MM.1S (cell line): ENCODE measurements at places on chromosomes 4 and X.

DNA sequence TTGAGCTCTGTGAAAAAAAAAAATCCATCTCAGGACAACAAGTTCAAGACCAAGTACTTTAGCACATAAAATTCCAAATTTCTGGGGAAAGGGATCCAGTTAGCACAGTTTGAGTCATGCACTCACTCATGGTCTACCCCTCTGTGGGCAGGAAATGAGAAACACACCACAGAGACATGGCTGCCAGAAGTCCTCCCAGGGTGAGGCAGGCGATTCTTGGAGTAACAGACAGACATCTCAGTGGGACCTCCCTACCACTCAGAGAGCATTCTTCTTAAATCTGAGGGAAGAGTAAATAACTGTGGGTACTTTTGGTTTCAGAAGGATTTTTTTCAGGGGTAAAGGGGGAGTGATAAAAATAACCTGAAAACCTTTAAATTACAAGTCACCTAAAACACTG is 14.1 kb downstream of the CXCL1 start:
- DNase-seq: peak; percentile 82

DNA sequence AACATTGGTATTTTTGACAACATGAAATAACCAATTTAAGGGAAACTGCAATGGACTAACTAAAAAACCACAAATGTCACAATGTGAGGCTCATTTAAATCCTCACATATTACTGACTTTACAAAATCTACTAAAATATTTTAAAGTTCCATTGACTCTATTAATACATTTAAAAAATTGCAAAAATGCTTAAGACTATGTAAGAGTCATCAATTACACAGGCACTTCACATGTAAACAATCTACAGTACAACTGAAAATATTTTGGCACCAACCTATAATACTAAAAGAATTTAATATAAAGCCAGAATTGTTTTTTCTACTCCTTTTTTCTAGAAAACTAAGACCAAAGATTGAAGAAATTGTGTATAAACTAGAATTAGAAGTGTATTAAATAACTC is 76.8 kb upstream of the RBMXL3 start:
- no peak for DNase-seq

GRCh38 chr4:4680243-4680642 is 138.4 kb upstream of the STX18 start:
- no peak for DNase-seq

DNA sequence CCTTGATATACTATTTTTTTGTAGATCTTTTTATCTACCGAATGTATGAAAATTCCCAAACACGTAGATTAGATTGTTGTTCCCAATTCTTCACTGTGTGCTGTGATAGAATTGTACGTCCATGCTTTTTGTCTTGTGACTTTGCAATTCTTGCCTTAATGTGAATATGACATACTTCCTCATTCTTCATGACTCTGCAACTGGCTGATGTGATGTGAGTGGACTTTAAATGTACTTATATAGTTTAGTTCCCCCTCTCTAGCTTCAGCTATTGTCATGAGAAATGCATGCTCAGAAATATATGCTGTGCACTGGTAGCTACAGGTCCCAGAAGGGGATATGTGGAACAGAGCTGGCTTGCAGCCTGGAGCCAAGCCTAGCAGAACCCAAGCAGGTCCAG is 89.4 kb downstream of the FTHL17 start:
- no peak for DNase-seq

- DNase-seq: no peak
Measured at GRCh38 chr4:14837860-14838259, 164.4 kb upstream of the CPEB2 start.

DNA sequence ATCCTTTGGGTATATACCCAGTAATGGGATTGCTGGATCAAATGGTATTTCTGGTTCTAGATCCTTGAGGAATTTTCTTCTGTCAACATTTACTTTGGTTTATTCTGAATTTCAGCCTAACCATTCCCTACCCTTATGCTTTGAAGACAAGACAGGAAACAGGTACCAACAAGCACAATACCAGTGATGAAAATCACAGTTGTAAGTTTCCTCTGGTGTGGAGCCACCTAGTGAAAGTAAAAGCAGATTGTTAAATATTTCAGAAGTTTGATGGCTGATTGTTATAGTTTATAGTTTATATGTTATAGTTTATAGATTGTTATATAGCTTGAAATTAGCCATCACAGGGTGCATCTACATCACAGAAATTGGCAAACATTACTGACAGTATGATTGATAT is 104.5 kb upstream of the AGA start:
- DNase-seq: no peak

GRCh38 chr4:176708771-176709311 is 83.9 kb downstream of the VEGFC start:
- no peak for DNase-seq

DNA sequence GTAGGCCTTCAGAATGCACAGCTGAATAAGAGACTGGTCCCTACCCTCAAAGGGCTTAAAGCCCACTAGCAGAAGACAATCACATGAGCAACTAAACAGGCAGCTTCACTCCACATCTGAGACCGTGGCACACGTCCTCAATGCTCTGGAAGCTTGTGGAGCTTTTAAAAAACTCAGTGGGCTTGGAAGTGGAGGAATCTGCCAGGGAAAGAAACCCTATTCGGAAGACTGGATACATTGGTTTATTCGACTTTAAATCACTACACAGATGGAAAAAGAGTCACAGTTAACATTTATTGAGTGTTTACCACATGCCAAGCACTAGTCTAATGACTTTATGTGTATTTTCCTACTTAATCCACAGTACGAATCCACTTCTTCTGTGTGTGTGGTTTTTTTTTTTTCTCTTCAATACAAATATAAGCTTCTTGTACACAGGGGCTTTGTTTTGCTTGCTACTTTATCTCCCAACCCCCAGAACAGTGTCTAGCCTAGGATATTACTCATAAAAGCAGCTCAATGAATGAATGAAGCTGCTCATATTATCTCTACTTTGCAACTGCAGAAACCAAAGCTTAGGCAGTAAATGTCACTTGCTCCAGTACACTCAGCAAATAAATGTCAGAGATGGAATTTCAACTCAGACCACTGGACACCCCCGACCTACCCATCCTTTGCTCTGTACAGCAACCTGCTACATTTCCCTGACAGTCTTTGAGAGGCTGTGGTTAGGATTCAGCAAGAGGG is 137.7 kb downstream of the LDB2 start:
- no peak for DNase-seq

DNA sequence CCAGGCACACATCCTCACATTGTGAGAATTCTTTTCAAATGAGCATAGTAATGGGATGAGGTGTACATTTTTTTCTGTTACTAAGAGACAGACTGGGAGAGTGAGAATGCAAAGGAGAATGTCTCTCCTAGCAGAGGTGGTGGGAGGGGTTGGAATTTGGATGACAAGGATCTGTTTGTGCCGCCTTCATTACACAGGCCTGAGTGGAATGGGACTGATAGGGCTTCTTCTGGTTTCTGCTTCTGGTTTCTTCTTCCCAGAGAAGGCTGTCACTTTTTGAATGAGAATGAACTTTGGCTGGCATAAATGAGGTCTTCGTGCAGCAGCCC is 55.4 kb downstream of the C4orf51 start:
- DNase-seq: no peak
